A172 (cell line): ENCODE measurements at places on chromosomes 12 and 14. TPM values are rescaled to one million over a fixed set of nuclear protein-coding genes. Genes with fewer than 3 reads are reported as not detected.
A peak's percentile ranks its signal among the peaks of the same experiment; 100 is the strongest.

DNA sequence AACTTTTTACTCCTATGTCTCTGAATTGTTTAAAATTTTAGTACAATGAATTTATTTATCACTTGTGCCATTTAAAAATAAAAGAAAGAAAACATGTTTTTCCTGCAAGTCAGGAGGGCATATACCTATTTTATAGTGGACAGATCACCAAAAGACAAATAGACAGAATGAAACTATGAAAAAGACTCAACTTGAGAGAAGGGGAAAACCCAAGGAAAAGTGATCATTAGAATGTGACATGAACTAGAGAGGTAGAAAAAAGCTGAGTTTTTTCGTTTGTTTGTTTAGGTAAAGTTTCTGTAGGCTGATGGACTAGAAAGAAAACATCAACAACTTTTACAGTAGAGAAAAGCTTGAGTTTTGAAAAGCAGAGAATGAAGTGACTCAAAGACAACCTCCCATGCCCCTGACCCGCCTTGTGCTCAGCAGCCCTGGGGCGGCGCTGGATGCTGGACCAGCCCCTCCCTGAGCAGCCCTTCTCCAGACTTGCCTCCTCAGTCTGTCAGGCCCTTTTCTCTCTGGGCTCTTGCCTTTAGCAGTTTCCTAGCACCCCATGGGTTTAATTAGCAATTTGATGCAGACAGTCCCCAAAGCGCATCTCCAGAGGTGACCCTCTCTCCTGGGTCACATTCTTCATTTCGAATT lies 95.1 kb upstream of the ARID2 start:
- DNase-seq: no peak

LUM gene
- 0.22 and 10.1 TPM in 2 replicates for total RNA-seq

HSPA2 gene
- 0.05 TPM in 1 of 2 replicates, not detected in the other for total RNA-seq

DNA sequence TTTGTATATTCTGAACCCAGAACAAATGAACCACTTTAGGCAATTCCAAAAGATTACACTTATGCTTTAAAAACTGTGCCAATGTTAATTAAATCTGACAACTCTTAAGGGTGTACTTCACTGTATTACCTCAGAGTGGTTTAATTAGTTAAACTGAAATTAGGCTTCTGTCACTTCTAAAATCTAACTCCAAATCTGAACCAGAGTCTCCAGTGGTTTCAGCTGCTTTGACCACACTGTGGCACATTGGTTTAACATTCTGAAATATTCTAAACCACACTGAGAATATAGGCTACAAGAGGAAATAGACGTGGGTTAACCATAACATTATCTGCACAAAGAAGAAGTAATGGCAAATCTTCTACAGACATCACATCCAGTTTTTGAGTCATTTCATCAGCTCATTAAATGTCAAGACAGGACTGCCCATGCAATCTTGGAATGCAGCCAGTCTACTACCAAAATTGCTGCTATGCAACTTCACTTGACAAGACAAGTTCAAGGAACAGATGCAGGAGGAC lies 94.8 kb downstream of the LRP6 start:
- DNase-seq: no peak

ITGB7 gene
- 0.09 and 2.1 TPM in 2 replicates for total RNA-seq

SLC35F4 gene
- not detected in 2 replicates for total RNA-seq

GRCh38 chr12:128111951-128112350 lies 155.0 kb upstream of the TMEM132C start:
- no peak for DNase-seq

- no peak for DNase-seq
Measured at GRCh38 chr12:68425998-68426397, 93.8 kb upstream of the MDM1 start.

GRCh38 chr12:98754095-98754494 lies 109.0 kb downstream of the APAF1 start:
- DNase-seq: peak; percentile 73

DNA sequence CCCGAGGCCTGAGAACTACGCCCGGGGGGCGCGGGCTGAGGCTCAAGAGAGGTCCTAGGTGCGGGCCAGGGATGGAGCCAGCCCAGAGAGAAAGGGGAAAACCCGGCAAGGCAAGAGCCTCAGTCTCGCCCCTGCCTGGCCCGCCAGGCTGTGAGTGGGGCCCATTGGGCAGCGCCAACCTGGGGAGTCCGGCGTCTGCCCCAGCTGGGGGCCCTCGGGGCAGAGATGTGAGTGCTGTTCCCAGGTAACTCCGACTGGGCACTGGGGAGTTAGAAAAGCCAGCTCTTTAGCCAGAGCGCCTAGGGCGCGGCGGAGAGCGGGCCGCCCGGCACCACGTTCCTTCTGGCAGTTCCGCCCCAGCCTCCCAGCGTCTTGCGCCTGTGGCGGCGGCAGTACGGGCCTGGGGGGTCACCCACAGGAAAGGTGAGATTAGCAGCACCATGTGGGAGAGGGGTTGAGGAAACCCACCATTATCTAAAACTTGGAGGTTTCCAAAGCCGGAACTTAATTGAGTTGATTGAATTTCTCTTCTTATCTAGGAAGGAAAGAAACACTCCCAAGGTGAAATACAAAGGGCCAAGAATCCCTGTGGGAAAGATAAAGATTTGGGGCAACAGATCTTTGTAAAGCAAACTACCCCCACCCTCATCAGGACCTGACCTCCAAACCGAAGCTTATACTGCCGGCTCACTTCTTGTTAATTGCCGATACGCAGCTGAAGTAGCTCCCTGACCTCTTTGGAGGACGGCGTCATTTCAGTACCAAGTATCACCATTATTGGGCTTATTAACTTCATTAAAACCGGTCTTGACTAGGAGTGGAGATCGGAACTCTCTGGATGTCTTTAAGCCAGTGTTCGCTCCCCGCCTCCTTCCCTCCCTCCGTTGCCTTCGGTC lies 11.6 kb downstream of the OTX2 start:
- DNase-seq: no peak

- DNase-seq: no peak
Measured at GRCh38 chr12:42696406-42697149, 107.0 kb upstream of the PRICKLE1 start.

GRCh38 chr14:35678403-35679028 lies 130.6 kb downstream of the RALGAPA1 start:
- DNase-seq: no peak

AQP5 gene
- 0.07 TPM in 1 of 2 replicates, not detected in the other for total RNA-seq

DNA sequence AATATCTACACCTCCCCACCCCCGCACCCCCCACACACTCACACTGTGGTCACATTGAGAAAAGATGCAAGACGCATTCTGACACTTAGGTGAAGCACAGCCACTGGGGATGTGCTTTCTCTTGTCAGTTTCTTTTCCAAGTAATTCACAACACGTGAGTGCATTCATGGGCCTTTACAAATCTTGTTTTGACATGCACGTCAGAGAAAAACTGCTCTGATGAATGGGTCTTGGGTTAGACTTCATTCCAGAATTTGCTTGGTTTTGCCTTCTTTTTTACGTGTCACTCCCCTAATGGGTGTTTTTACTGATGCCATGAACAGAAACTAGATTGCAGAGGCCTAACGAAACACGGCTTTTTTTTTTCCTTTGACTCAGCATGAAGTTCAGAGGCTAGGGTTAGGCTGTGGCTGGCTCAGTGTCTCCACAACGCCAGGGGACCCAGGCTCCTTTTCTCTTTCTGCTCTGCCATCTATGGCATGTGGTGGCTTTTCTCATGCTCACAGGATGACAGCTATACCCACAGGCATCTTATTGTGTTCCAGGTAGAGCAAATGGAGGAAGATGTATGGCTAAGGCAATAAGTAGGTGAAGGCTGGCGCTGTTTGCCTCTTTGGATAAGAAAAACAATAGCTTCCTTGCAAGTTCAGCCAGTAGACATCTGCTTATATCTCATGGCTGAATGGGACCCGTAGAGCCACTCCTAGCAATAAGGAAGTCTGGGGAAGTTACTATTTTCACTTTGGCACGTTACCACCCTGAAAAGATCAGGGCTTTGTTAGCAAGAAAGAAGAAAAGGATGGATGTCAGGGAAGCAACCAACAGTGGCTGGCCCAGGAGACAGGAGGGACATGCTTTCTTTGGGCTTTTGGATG lies 253.3 kb downstream of the SLC15A4 start:
- no peak for DNase-seq

RPL10L gene
- not detected in 2 replicates for total RNA-seq
